SJSA1 (cell line): ENCODE measurements at places on chromosomes 13 and 19. TPM values are rescaled to one million over a fixed set of nuclear protein-coding genes. Genes with fewer than 3 reads are reported as not detected.
A peak's percentile ranks its signal among the peaks of the same experiment; 100 is the strongest.

DNA sequence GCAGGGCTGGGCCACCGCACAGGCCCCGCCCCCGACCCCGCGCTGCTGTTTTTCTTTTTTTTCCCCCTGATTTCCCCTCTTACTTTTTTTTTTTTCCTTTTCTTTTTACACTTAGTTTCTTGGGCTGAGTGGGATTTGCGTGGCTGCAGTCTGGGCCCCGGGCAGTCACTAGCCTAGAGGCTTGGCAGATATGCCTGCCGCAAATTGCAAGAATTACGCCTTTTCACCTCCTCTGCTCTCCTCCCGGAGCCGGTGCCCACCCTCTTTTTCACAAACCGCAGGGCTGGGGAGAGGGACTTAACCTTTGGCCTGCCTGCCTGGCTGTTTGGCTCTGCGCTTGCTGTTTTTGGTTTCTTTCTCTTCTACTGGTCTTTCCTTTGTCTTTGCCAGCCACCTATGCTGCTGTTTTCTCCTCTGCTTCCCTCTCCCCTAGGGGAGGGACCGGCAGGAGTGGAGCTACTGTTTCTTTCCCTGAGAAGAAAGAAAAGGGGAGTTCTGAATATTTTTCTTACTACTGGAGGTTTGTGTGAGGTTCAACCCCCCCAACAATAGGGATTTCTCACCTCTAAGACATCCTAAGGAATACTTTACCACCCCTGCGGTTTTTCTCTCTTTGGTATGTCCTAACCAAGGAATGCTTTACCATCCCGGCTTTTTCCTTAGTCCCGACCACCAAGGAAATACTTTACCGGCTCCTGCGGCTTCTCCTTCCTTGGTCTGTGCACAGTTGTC is 11.0 kb downstream of the ZNF552 start:
- no peaks in the 10 kb centered on the region for H3K27me3 ChIP-seq
- peak overlapping the region; percentile 80 for H3K27ac ChIP-seq
- peak; percentile 93 for DNase-seq
- peaks cover 14% of the 10 kb centered on the region for H3K4me1 ChIP-seq
- H3K36me3 ChIP-seq, result peaks cover 21% of the 10 kb centered on the region
- peak overlapping the region; percentile 46 for H3K4me3 ChIP-seq

- peaks cover 15% of the 10 kb centered on the region for H3K36me3 ChIP-seq
- H3K27me3 ChIP-seq, result no peaks in the 10 kb centered on the region
- DNase-seq, result peak; percentile 55
Observed at GRCh38 chr19:48868114-48868886, at the start of gene PLEKHA4. Gene PLEKHA4 (minus strand): TSS chr19:48868617. CDS start chr19:48867620, 997 bp downstream.

DNA sequence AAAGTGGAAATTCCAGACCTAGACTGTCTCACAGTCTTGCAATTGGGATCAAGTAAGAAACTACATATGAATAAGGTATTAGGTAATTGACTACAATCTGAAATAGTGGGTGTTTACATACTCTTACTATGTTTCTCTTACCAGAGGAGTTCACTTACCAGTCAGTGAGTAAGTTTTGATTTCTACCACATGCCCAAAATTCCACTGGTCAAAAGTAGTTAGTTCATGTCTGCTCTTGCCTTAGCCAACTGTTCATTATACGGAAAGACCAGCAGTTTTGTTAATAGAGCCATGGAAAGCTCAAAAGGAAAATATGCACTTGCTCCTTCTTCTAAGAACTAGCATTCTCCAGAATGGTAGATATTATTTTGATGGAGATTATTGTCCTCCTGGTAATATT is 490.8 kb downstream of the RFC3 start:
- no peak overlapping the region for H3K4me3 ChIP-seq
- no peaks in the 10 kb centered on the region for H3K4me1 ChIP-seq
- DNase-seq, result no peak
- H3K27ac ChIP-seq, result no peak overlapping the region
- H3K36me3 ChIP-seq, result no peaks in the 10 kb centered on the region
- H3K27me3 ChIP-seq, result no peaks in the 10 kb centered on the region

DNA sequence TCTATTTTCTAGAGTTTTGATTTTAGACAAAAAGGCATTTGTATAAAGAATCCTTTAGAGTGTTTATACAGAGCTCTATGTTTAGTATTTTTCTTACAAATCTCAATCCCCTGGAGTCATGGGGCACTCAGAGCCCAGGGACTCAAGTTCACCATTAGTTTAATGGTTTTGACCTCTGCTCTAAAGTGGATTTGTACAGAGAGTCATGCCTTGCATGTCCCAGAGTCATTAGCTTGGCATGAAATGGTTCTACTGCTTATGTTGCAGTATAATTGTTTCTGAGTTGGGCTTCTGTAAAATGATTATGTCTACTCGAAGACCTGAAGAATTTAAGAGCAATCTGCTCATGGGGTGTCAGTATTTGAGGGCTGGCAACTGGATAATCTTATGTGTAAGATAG is 406.2 kb downstream of the DLEU7 start:
- H3K36me3 ChIP-seq, result no peaks in the 10 kb centered on the region
- no peak for DNase-seq
- no peak overlapping the region for H3K27ac ChIP-seq
- no peaks in the 10 kb centered on the region for H3K4me1 ChIP-seq
- no peaks in the 10 kb centered on the region for H3K27me3 ChIP-seq

Gene ZNF556
- total RNA-seq, result 0.08 and 0.09 TPM in 2 replicates

DNA sequence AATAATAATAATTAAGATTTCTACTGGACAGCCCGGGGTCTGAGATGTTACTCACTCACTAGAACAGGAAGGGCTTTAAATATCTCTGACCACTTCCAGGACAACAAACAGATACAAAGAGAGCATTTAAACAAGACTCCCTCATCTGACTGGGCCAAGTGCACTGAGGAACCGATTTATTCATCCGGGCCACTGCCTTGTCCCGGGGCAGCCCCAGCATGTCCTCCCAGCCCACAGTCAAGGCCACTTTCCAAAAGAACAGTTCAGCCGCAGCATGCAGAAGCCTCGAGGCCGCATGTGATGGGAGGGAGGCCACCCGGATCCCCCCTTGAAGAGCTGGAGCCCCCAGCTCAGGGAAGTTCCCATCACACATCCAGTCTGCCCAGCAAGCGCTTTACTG is 30.5 kb downstream of the MLLT1 start:
- DNase-seq, result peak; percentile 25
- no peaks in the 10 kb centered on the region for H3K27me3 ChIP-seq
